ENCODE measurements at places on chromosomes 2 and 18. TPM values are rescaled to one million over a fixed set of nuclear protein-coding genes. Genes with fewer than 3 reads are reported as not detected.

Gene KCNG2
- not detected for total RNA-seq

Gene CTLA4
- total RNA-seq, result not detected

Gene SKA1
- total RNA-seq, result 13.9 TPM

Gene ALPG
- total RNA-seq, result not detected

Gene HAAO
- total RNA-seq, result not detected

Gene DCDC2C
- total RNA-seq, result not detected

Gene FASTKD2
- total RNA-seq, result 70.3 TPM

Gene POTEC
- not detected for total RNA-seq

Gene ATP6V1B1
- not detected for total RNA-seq

Gene CDH7
- not detected for total RNA-seq

Gene C2orf92
- 2.2 TPM for total RNA-seq

Gene RHOB
- 112 TPM for total RNA-seq

Gene LONRF2
- 0.54 TPM for total RNA-seq

Gene XRCC5
- total RNA-seq, result 509 TPM

Gene HDAC4
- 3.3 TPM for total RNA-seq

Gene LHCGR
- total RNA-seq, result under 0.01 TPM

Gene HOXD8
- not detected for total RNA-seq

Gene SLC1A4
- total RNA-seq, result 8.1 TPM

Gene ANKRD62
- not detected for total RNA-seq

Gene TANC1
- total RNA-seq, result 12.9 TPM

Gene MAIP1
- 18.3 TPM for total RNA-seq

DNA sequence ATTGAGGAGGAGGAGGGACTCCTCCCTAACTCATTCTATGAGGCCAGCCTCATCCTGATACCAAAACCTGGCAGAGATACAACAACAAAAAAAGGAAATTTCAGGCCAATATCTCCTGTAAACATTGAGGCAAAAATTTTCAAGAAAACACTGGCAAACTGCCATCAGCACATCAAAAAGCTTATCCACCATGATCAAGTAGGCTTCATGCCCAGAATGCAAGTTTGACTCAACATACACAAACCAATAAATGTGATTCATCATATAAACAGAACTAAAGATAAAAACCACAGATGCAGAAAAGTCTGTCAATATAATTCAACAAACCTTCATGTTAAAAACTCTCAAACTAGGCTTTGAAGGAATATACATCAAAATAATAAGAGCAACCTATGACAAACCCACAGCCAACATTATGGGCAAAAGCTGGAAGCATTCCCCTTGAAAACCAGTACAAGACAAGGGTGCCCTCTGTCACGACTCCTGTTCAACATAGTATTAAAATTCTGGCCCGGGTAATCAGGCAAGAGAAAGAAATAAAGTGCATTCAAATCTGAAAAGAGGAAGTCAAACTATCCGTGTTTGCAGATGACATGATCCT, 1014.3 kb downstream of the CBLN2 start:
- no peak for DNase-seq

GRCh38 chr2:13654416-13654815, 937.7 kb downstream of the TRIB2 start:
- no peak for DNase-seq

DNA sequence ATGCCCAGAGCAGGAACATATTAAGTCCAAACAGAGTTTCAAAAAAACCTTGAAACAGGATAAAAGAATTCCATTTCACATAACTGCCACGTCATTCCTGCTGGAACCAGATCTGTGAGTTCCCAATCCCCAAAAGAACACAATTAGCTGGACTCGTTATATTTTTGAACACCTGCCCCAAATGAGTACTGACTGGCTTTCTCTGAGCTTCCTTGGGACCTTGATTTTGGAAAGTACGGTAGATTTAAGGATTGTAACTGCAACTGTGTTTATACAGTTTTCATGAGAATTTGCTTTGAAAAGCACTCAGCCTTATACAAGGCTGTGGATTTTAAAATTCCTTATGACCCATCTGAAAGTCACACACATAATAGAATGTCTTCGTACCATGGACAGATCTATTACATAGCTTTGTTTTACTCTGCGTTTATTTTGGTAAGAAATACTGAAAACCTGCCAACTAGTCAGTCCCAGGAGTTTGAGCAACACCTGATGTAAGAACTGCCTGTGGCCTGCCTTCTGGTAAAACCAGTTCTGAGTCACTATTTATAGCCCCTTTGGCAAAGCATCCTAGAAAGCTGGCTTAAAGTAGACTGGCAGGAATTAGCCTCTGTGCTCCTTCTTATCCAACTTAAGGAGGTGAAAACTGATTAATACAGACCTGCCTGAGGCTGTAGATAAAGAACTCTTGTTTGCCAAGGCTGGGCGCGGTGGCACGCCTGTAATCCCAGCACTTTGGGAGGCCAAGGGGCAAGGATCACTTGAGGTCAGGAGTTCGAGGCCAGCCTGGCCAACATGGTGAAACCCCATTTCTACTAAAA, 48.1 kb downstream of the MERTK start:
- peak; percentile 97 for DNase-seq

DNA sequence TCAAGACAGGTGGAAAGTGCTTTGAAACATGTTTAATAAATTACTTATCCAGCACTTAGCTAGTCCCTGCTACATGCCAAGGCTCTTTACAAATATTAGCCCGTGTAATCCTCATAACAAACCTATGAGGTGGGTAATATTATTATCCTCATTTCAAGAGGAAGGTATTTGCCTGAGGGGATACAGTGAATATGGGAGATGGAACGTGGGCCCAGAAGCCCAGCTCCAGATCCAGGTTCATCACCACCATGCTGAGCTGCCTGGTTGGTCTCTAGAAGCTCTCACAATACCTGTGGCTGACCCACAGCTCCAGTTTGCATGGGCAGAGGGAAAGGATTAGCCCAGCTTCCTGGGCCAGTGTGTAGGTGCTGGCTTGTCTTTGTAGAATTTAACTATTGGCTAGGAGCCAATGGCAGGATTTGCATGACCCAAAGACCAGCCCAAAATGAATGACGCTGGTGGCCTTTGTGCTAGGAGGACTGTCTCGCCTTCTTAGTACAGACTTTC, 61.6 kb upstream of the ATP8B1 start:
- no peak for DNase-seq

- peak; percentile 41 for DNase-seq
Observed at GRCh38 chr2:223697892-223698645, 95.9 kb upstream of the SCG2 start.

GRCh38 chr18:58418361-58418760, 210.5 kb downstream of the ALPK2 start:
- DNase-seq, result no peak

DNA sequence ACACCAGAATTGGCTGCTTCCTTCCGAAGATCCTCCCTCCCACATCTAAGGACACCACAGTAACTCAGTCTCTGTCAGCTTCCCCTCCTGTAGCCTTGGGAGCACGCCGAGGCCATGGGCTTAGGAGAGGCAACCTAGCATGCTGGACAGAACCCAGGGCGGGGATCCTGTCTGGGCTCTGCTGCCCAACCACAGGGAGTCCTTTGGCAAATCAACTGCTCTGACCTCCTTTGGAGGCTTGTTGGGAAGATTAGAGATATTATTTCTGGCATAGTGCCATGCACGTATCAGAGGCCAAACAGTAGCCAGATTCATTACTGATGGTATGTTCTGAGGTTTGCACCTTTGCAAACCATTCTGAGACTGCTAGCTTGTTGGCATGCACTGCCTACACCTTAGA, 262.7 kb upstream of the EPAS1 start:
- DNase-seq, result no peak

DNA sequence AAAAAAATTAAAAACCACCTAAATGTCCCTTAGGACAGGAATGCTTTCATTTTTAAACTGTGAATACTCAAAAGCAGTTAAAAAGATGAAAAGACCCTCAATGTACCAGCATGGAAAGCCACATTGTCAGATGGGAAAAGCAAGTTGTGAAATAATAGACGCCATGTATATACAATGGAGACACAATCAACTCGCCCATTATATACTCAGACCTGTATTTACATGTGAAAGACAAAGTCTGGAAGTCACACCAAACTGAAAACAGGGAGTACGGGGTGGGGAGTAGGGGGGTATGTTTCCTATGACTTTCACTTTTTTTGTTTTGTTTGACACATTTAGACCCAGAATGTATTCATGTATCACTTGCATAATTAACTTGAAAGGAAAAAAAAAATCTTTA, 75.6 kb downstream of the CELF4 start:
- no peak for DNase-seq

- DNase-seq, result peak; percentile 8
Observed at GRCh38 chr2:170737821-170738220, 22.7 kb downstream of the SP5 start.

DNA sequence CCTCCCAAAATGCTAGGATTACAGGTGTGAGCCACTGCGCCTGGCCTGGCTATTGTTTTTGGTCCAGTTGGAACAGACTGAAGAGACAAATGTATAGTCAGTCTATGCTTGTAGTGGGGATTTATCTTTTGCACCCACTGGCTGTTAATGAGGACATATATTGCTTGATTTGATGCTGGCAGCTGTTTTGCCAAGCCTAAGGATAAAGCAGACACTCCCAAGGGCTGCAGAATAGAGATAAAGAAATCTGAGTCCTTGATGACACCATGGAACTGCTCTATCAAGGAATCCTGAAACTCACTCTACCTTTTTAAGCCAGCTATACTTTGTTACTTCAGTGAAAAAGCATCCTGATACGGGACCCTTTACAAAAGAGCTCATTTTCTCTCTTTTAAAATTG, 43.1 kb upstream of the ENOSF1 start:
- DNase-seq, result no peak

- DNase-seq, result no peak
Observed at GRCh38 chr2:104752504-104752903, 101.4 kb upstream of the POU3F3 start.

GRCh38 chr18:62629031-62629430, 86.3 kb upstream of the PHLPP1 start:
- no peak for DNase-seq

DNA sequence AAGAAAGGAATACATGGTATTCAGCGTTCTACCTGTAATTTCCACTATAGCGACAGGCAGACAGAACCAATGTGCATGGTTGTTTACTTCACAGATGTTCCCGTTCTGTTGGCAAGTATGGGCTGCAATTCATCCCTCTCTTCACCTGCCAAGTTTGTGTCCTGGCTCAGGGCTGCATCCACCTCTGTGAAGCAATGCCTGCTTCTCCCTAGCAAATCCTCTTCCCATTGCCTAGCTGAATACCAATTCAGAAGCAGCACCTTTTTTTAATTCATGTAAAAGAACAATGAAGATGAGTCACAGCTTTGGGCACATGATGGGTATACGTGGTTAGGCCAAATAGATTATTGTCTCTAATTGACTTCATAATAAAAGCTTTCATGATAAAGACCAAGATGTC, 54.7 kb upstream of the LRATD1 start:
- no peak for DNase-seq

GRCh38 chr2:121276341-121276740, 8.7 kb downstream of the TFCP2L1 start:
- no peak for DNase-seq

- DNase-seq, result no peak
Observed at GRCh38 chr2:216657980-216658379, 24.8 kb downstream of the IGFBP2 start.

- DNase-seq, result no peak
Observed at GRCh38 chr18:71336576-71337210, 1047.8 kb downstream of the SOCS6 start.

- peak; percentile 45 for DNase-seq
Observed at GRCh38 chr2:197113275-197113711, 186.8 kb upstream of the PGAP1 start.

GRCh38 chr18:50154420-50154819, 40.5 kb downstream of the MYO5B start:
- DNase-seq, result no peak

DNA sequence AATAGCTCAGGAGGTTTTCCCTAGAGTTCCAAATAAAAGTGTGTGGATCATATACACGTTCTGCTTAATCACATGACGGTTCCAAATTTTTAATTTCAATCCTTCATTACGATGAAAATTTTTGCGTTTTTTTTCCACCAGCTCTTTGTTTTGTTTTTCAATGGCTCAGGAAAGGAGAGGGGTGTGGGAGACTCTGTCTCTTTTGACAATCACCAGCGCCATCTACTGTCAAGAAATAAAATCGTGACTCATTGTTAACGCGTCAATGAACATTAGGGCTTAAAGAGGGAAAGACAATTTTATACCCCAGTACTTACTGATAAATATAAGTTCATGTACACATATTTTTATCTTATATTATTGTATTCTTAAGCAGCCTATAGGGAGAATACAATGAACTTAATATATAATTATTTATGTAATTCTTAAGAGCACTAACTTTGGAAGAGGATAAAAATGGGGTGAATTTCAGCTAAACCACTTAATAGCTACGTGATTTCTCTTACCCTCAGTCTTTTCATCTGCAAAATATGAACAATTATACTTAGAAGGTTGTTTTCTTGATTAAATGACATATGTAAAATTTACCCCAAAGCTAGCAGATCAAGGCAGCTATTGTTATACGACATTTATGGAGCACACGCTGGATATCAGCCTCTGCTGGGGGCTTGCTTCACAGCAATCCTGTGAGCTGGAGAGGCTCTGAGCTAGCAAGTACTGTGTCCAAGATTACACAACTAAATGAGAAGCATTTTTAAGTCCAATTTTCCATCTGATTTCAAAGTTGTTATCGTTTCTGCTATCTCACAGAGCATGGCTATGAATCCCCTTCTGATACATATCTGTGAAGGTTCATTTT, 47.4 kb upstream of the RMDN2 start:
- peak; percentile 68 for DNase-seq

- DNase-seq, result no peak
Observed at GRCh38 chr2:168522446-168522845, 66.4 kb downstream of the CERS6 start.

DNA sequence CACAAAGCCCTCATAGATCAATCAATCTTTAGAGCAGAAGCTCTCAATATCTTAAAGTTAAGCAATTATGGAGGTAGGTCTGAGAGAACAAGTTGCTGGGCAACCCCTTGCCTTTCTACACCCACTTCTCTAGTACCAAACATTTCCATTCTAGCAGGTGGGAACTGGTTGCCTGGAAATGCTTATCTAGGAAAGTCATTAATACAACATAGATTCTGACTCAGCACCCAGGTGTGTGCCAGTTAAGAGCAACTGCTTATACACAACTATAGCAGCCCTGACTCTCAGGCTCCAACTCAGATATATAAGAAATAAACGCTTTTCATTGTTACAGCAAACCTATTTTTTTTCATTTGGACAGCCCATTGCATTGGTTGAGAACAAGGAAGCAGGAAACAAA, 237.7 kb downstream of the IRS1 start:
- DNase-seq, result peak; percentile 39

- DNase-seq, result no peak
Observed at GRCh38 chr18:33123862-33124518, 316.5 kb downstream of the CCDC178 start.

- DNase-seq, result no peak
Observed at GRCh38 chr2:118118479-118118878, 30.2 kb downstream of the INSIG2 start.

GRCh38 chr2:230447455-230448451, 31.8 kb downstream of the SP100 start:
- no peak for DNase-seq

GRCh38 chr2:156196031-156196430, 136.5 kb downstream of the NR4A2 start:
- DNase-seq, result no peak

- DNase-seq, result peak; percentile 79
Observed at GRCh38 chr2:66576561-66577320, 141.8 kb downstream of the MEIS1 start.

- DNase-seq, result peak; percentile 19
Observed at GRCh38 chr2:162125138-162125537, 26.9 kb downstream of the GCG start.

GRCh38 chr18:60555625-60556024, 183.1 kb upstream of the MC4R start:
- no peak for DNase-seq
